NCI-H510A (cell line): ENCODE measurements at places on chromosomes 2 and 18.

DNA sequence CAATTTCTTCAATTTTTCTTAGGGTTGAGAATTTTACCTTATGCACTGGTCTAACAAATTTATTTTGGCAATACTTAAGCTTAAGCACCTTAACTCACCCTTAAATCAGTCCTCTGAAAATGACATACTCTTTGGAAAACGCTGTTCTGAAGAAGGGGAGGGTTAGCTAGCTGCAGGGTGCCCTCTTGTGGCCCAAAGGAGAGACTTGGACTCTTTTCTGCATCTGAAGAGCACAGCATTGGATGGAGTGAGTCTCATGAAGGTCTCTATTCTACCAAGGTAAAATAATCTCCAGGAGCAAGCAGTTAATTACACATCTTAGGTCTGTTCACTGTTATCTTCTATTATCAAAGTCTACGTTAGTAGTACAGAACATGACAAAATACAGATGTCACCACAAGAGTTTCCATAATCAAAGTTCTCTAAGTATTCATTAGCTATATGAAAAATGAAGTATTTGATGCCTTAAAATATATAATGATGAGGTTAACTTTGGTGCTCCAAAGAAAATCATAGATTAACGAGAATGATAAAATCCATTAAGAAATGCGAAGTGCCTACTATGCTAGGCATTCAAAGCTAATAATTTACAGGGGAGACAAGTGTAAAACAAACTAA, 24.4 kb downstream of the PUM2 start:
- peak; percentile 4 for DNase-seq

GRCh38 chr2:75406131-75406581, 154.6 kb downstream of the EVA1A start:
- no peak for DNase-seq

DNA sequence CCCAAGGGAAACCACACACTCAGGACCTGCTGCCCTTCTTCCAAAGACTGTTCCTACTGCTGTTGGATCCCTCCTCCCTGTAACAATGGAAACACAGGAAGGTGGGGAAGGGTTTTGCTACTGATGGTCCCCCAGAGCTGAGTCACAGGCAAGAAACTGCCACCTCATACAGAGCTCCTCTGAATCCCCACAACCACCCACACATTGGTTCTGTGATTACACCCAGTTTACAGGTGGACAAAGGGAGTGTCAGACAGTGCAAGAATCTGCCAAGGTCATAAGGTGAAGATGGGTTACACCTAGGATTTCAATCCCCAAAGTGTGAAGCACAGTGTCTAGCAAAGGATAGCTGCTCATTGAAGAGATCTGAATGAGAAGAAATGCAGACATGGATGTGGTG, 141.7 kb upstream of the LMAN1 start:
- DNase-seq = no peak

DNA sequence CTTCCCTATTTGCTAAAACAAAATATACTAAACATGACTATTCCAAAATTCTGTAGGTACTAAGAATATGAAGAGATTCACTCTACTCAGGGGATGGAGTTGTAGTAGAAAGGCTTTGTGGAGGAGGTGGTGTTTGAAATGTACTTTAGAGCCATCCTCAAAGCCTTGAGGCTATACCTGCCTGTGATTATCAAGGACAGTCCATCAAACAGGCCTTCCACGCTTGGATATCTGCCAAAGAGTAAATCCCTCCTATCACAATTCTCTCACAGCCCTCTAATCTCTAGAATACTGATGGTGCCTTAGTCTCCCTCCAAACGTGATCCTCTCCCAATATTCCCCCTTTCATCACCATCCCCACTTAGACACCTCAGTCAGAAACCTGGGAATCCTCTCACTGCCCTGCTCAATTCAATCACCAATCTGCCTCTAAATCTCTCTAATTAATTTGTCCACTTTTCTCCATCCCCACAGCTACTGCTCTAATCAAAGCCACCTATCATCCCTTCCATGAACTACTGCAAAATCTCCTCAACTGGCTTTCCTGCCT, 13.1 kb downstream of the SOS1 start:
- peak; percentile 8 for DNase-seq

DNA sequence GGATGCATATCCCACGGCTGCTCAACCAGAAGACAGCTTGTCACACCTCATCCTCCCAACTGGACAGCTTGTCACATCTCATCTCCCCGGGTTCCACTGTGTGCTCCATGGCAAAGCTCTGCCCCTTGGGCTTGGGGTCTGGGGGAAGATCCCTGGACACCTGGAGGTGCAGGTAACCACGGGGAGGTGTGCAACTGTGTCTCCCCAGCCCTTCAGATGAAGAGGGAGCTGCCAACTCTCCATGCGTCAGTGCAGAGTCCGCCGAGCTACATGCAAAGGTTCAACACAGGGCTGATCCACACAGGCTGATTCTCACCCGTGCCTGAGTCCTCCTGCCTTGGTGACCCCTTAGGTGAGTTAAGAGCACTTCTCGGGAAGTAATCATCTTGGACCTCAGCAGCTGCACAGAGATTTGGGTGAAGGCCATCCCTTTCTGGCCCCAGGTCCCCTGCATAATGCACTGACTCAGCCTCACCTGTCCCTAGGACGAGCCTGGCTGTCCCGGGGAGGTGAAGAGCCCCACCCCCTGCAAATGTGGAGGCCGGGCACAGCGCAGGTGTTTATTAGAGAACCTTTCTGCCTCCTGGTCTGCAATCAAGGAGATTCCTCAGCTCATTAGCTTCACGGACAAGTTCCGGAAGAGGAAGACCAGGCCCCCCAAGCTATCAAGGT, 157.9 kb downstream of the PXDN start:
- no peak for DNase-seq

DNA sequence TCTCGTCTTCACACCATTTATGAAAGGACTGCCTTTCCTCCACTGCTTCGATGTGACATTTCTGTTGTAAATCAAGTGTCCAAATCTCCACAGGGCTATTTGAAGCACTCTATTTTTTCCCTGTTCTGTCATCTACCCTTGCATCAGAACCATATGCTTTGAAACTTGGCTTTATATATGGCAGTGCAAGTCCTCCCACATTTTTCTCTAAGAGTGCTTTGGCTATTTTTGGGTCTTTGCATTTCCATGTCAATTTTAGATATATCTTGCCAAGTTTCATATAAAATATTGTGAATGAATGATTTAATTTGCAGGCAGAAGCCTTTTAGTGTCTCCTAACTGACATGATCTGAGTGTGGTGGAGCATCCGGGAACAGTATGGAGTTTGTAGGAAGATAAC, 37.8 kb upstream of the CBLN2 start:
- DNase-seq = no peak

- DNase-seq = no peak
Observed at GRCh38 chr2:235960716-235961640, 207.2 kb downstream of the GBX2 start.

GRCh38 chr2:191170773-191171172, 20.0 kb upstream of the STAT4 start:
- DNase-seq = no peak

- DNase-seq = no peak
Observed at GRCh38 chr2:235793163-235793752, 299.4 kb downstream of the AGAP1 start.

GRCh38 chr2:26561918-26562810, 79.0 kb downstream of the CIB4 start:
- DNase-seq = peak; percentile 76

GRCh38 chr2:15835991-15836688, 104.2 kb upstream of the MYCN start:
- DNase-seq = no peak

DNA sequence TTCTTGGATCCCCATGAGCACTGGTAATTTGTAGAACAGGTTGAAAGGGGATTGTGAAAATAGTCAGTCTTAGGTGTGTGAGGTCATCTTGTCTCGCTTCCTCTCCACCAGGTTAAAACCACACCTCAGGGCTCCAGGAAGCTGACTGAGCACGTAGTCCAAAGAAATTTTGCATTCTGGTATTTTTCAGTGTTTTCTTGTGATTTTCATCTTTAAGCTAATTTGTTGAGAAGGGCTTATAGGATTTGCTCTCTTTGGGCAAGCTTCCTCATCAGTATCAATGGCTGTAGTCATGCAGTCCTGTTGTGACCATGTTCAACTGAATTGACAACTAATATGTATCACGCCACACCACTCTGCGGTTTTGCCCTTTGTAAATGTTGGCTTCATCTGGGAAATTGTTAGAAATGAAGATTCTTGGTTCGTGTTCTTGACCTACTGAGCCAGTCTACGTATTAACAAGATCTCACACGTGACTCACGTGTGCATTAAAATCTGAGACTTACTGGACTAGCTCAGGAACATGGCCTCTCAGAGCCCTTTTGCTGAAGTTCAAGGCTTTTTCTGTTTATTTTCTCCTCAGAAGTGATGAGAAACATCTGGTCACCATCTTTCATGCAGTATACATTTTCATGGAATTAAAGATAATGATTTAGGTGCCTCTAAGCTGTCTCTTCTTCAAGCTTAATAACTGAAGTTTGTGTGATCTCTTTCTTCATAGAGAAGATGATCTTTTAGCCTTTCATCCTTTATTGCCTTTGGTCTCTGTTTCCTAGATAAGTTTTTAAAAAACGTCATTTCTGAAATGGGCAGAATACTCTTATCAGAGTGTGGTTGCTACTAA, 32.8 kb downstream of the FMNL2 start:
- DNase-seq = no peak

DNA sequence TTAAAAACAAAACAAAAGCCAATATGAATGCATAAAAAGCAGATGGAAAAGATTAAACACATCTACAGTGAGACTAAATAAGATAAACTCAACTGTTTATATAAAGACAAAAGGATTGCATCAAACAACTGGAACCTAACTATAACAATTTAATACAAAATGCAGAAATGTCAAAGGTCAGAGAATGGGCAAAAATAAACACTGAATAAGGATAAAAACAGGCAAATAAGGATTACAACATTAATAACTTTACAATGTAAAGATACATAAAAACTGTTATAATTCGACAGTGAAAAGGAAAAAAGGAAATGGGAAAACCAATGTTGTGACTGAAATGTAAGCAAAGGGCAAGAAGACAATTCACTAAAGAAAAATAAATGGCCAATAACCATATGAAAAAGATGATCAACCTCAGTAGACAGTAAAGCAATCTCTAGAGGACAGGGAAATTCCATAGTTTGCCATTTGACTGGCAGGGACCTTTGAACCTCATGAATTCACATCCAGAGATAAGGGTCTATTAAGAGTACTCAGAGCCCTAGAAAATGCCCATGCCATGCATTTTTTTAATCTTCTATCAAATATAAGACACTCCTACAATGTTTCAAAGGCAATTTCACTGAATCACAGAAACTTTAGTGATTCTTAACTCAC, 83.7 kb downstream of the TMEM131 start:
- no peak for DNase-seq

- DNase-seq = no peak
Observed at GRCh38 chr2:3626118-3626811, 31.4 kb downstream of the COLEC11 start.

GRCh38 chr2:68342470-68342869, 22.6 kb upstream of the PLEK start:
- no peak for DNase-seq

DNA sequence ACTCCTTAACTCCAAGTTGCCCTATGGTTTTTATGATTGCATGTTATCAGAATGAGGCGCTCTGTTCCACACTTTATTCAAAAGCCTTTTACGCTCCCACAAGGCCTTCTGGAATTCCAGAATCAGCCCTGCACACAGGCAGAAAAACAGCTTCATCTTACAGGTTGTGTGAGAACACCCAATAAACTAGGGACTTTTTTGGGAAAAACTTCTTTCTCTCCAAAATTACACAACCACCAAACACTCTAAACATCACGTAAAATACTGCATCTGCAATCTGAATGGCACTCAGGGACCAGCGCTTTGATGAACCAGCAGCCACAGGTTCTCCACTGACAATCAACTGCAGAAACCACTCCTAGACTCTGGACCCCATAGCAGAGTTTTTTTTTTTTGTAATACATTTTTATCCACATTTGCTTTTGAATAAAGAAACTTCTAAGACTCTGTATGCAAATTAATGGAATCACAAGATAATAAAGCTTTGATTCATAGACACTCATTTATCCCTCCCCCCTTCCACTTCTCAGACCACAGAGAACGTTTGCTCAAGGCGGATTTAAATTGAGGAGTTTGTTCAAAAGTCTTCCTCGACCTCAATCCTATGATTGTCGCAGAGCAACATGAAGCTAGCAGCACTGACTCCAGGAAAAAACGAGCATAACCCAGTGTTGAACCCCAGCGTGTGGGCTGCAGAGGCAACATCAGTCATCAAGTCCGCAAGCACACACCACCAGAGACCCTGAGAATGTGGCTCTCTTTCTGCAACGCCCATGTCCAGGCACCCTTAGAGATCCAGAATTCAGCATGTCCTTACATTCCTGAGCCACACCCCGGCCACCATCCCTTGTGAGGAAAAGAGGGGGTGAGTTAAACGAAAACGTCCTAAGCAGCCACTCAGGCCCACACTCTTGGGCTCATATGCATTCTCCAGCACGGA, 116.5 kb downstream of the MBP start:
- DNase-seq = no peak

GRCh38 chr2:6864231-6864754, 1.4 kb downstream of the CMPK2 start:
- DNase-seq = no peak

- DNase-seq = no peak
Observed at GRCh38 chr2:12515871-12516270, 200.9 kb upstream of the TRIB2 start.

DNA sequence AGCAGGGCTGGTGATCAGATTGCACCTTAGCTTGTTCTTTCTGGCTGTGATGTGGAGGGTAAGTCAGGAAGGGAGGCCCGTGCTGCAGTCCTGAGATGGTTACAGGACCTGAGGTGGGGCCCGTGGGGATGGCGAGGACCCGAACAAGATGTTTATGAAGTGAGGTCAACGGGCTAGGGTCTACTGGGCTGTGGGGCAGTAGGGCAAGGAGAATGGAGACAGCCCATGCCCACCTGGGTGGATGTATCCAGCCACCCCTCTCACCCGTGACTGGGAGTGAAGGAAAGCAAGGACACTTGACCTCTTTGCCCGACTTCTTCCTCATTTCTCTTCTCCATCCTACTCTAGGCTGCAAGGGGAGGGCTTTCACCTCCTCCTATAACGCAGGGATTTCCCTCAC, 18.0 kb downstream of the PTMA start:
- DNase-seq = no peak

DNA sequence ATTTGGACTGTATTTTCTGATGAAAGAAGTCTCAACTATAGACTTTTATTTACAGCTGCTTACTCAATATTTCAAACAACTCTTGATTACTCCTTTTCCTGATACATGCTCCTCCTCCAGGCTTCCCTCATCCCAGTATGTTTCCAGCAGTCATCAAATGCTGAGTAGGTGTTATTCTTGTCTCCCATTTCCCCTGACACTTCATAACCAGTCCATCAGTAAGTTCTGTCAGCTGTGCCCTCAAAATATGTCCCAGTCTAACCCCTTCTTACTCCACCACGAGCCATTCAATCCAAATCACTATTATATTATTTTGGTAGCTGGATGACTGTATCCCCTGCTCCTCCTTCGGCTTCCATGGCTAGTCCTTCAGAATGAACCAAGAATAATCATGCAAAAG, 189.1 kb upstream of the DTNA start:
- DNase-seq = no peak

DNA sequence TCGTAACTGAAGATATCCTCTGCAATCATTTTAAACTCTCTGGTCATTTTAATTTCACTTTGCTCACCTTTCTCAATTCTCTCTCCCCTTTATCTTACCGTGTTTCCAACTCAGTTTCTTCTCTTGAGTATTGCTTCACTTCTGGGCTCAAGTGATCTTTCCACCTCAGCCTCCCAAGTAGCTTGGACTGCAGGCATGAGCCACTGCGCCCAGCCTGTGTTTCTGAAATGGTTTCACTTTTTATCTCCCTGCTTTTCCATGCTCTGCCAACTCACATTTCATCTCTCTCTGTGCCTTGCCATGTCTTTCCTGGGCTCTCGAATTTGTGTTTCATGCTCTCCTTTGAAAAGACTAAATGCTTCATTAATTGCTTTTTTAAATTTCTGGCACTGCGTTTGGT, 30.5 kb upstream of the TMEM131 start:
- no peak for DNase-seq
